Myocyte (in vitro differentiated cells): ENCODE measurements at places on chromosomes 13 and 19.

DNA sequence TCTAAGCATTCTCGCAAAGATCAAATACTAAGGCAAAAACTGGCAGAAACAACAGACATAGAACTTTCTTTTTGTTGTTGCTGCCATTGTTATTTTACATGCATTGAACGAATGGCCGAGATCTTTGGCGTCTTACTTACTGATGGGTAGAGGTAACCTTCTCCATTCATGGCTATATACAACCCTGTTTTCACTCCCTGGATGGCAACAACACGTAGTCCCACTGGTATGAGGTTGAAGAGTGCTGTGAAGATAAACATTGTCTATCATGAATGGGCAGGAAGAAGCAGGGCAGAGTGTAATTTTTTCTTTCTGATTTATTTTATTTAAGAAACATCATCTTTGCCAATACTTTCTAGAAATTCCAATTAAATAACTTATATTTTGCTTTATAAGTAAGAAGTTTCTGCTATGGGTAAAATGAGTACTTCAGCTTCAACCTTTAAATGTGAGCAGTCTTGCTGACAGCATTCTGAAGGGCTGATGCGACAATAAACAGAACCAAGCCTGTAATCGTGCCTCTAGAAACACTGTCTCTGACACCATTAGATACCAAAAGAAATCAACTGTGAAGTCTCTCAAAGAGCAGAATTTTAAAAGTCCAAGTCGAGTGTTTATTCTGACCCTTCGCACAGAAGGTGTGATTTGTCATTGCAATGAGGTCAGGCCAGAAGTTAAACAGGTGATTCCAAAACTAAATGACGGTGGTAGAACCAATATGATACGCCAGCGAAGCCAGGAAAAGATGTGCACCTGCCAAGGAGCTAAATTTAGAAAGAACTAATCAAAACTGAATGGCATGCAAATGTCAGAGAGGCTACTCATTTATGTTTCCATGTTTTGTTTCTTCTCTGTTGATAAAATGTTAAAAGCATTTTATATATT is 416.4 kb downstream of the ITGBL1 start:
- peak; percentile 2 for DNase-seq

DNA sequence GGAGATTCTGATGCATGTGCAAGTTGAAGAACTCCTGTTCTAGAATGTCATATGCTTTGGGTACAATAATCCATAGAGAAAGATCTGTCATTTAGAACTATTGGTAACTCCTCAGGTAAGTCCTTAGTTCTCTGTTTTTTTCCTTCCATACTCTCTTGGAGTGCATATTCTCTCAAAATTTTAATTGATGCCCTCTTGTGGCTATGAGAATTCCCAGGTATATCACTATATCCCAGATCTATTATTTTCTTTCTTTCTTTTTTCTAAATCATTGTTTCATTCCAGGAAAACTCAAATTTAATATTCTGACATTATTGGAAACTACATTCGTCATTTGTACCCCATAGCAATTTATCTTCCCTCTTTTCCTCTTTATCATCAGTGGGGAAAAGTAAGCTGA is 485.4 kb downstream of the KLF5 start:
- no peak for DNase-seq

GRCh38 chr19:41699968-41700323 is 8.5 kb upstream of the CEACAM5 start:
- no peak for DNase-seq

GRCh38 chr13:39603424-39603947 is 493 bp upstream of the LHFPL6 start:
- DNase-seq = peak; percentile 62

DNA sequence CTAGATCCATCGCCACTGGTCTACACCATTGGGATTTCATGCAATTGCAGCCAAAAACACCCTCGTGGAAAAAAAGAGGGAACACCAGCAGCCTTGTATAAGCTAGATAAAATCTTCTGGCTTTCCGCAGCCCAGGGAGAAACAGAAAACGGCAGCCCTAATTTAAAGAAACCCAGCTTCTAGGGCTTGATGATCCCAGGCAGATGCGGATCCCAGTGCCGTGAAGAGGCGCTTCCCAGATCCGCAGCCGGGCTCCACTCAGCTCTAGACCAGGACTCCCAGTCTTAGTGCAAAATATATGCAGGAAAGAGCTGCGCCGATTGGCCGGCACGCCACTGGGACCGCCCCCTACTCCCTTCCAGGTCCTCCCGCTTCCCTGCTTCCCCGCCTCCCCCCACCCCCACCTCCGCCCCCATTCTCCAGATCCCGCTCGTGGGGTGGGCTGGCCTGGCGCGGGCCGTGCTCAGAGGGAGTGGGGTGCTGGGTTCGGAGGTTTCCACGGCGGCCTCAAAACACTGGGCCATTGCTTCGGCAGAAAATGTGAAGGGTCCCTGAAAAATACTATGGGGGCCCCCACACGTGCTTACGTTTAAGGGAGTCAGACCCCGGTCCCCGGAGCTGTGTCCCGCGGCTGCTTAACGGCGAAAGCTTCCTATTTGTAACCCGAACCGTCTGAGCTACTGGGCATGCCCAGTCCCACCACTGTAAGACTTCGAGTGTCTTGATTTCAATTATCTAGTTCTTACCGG is 63.1 kb downstream of the SERP2 start:
- peak; percentile 95 for DNase-seq

DNA sequence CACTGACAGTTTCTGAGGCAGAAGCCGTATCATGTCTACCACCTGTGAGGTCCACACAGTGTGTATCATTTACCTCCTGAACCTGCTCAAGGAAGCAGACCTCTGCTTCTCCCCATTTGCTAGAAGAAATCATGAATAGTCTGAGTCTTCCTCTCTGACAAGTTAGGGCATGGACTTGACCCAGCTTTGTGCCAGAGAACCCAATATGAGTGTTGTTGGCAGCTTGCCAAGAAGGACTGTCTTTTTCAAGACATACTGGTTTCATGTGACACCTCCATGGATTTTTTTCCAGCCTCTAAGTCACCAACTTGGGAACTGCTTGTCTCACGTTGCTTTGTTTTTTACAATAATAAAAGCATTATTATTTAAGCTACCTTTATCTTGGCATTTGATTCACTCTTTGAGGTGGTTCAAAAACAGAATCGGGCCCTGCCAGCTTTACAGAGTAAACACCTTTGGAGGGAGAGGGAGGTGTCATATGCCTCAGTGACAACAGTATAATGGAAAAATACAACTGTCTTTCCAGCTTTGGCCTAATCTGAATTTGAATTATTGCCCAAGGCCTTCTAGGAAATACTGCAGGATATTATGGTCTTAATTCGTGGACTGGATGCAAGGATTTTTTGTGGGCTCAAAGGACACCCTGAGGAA is 9.6 kb downstream of the ZNF211 start:
- no peak for DNase-seq

GRCh38 chr13:99332456-99332855 is 25.3 kb upstream of the GPR183 start:
- DNase-seq = no peak

DNA sequence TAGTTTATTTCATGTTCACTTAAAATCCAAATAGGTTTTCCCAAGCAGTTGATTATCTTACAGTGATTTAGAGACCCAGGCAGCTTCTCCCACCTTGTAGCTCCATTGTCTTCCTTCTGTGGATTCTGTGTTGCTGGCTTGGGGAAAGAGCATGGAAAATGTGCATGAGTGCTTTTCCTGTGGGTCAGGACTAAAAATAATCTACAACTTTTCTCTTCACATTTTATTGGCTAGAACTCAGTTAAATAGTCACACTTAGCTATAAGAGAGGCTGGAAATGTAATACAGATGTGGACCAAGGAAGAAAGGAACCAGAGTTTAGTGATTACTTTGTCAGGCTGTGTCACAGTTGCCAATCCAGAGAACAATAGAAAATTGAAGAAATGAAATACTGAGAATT is 198.8 kb downstream of the NBEA start:
- DNase-seq = no peak

DNA sequence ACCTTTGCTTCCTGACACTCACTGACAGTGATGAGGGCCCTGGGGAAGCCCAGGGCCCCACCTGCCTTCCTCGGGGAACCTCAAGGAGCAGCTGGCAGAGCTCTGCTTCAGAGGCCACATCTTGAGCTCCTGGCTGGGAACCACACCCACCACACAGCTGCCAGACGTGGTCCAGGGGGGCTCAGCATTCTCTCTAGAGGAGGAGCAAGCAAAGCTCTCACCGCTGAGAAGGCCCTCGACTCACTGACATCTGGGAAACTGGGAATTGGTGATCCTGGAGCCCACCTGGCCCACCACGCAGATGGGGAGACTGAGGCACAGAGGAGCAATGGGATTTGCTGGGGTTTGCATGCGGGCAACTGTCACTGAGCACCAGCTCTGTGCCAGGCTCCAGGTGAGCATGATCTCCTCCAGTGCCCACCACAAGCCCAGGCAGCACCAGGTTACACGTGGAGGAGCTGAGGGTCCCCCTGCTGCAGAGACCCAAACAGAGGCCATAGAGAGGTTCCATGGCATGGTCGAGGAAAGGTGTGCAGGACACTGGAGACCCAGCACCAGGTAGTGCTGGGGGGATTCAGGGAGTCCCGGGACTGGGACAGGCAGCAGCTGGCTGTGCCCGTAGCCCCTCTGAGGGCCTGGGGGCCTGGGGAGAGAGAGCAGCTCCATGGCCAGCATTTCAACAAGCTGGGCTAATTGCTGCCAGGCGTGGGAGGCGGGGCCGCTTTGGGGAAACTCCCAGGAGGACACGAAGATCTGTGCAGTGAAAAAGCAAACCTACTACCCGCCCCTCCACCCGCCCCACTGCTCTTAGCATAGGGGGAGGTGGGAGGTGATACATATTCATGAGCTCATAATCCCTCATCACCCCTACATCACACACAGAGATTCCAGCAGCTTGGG is 33.4 kb downstream of the PEPD start:
- peak; percentile 56 for DNase-seq

- no peak for DNase-seq
These were observed at the start of gene RUBCNL for GRCh38 chr13:46387064-46387851. TSS of gene RUBCNL (minus strand) at chr13:46387252. CDS start at chr13:46372475, 14,777 bp downstream.

- DNase-seq = no peak
These were observed 3.7 kb downstream of the PRKACA start for GRCh38 chr19:14113762-14114414.

DNA sequence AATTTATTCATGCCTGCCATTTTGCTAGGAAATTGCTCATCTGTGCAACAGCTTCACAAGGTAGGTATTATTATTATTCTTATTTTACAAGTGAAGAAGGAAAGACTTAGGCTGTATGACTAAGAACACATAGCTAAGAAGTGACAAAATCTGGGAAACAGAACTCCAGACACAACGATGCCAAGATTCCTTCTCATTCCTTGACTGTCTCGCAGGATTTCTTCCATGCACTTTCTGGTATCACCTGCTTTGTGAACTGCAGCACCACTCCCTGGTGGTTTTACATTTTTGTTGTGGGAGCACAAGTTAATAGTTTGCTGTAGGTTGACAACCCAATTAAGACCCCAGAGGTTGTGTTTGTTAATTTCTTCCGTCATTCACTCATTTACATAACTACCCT is 188.5 kb downstream of the LACC1 start:
- peak; percentile 37 for DNase-seq

- peak; percentile 98 for DNase-seq
These were observed 42.8 kb downstream of the GAS6 start for GRCh38 chr13:113820813-113821651.

GRCh38 chr19:17590866-17591265 is 35.4 kb downstream of the COLGALT1 start:
- DNase-seq = no peak

DNA sequence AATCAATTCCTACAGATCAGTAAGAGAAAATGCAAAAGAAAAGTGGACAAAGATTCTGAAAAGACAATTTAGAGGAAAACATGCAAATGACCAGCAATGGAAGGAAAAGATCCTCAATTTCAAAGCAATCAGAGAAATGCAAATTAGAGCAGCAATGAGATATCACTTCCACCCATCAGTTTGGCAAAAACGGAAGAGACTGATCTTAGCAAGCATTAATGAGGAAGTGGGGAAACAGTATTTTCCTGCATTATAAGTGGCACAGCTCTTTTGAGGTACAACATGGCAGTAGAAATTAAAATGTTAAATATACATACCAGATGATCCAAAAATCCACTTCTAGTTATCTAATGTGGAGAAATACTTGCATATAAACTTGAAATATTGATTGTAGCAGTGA is 69.1 kb upstream of the SLC7A1 start:
- no peak for DNase-seq

DNA sequence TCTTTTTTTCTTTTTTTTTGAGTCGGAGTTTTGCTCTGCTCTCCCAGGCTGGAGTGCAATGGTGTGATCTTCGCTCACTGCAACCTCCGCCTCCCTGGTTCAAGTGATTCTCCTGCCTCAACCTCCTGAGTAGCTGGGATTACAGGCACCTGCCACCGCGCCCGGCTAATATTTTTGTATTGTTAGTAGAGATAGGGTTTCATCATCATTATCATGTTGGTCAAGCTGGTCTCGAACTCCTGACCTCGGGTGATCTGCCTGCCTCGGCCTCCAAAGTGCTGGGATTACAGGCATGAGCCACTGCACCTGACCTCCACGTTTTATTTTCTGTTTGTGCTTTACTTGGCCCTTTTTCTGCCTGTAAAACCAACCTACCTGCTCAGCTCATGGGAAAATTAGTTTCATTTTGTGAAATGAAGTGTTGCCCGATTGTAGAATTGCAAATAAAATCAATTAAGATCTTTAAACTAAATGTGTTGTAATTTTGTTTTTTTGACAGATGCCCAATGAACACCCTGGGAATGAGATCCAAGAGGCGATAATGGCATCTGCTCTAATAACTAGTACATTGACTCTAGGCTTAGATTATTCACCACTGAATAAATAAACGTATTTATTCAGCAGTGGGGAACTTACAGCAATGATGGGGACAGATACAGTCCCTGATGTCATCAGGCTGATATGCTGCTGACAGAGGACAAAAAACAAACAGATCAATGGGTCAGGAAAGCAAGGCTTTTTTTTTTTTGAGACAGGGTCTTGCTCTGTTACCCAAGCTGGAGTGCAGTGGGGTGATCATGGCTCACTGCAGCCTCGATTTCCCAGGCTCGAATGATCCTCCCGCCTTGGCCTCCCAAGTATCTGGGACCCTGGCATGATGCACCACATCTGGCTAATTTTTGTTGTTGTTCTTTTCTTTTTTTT is 2.2 kb upstream of the RAB11B start:
- DNase-seq = no peak

DNA sequence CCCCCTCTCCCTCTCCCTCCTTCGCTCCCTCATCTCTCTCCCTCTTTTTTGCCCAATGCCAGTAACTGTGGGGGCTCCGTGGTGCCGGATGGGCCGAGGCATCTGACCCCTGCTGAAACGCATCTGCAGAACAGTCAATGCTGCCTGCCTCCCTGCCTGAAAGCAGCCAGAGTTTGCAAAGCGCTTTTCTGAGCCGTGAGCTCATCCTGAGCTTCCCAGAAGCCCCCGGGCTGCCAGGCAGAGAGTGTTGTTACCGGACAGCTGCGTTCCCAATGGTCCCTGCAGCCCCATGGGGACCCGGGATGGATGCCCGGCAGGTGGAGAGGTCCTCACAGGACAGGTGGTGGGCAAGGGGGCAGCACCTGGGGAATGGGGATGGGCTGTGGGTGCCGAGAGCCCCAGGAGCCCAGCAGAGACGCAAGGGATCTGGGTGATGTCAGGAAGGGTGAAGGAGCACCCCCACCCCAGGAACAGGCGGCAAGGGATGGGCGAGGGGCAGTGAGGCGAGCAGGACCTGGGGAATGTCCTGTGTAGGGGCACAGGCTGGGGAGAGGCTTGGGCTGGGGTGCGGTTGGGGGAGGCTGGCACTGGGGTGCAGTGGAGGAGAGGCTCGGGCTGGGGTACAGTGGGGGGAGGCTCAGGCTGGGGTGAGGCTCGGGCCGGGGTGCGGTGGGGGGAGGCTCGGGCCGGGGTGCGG is 33.0 kb downstream of the GPX4 start:
- peak; percentile 48 for DNase-seq
